ENCODE measurements at places on chromosomes 2 and 18.

GRCh38 chr2:168184681-168185513, 62.5 kb downstream of the STK39 start:
- no peak for DNase-seq

GRCh38 chr2:135954020-135954601, 31.3 kb downstream of the DARS1 start:
- DNase-seq: no peak

DNA sequence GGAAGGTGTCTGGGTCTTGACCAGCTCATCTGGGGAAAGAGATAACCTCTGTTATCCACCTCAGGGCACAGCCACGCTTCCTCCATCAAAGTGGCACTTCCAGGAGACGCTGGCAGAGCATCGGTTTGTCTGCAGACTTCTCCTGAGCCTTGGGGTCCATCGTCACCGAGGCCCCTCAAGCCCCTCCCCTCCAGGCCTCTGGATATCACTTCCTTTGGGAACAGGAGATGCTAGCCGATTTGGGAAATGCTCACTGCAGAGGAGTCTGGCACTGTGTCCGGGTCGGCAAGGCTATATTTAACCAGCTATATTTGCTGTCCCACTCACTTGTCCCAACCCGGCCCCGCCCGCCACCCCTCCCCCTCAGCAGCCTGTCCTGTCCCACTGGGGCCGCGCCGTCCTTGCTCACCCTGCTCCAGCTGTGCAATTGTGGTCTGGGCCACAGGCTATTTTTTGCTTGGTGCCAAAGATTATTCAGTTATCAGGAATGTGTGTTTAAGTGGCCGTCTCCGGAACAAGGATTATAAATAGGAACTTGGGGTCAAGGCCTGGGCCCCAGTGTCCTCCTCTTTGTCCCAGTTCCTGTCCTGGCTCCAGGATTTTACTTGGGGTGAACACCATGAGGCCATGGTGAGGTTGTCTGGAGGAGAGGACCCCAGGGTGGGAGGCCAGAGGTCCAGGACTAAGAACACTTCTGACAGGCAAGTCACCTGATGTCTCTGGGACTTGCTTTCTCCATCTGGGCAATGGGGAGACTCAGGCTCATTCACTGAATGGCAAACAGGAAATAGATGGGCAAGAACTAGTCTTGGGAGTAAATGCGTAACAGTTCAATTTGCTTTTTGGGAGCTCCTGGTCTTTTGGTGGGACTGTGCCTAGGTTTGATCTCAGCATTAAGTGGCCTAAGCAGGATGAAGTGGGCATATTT, 263.6 kb downstream of the DYSF start:
- no peak for DNase-seq

GRCh38 chr2:18149660-18150246, 271.3 kb downstream of the KCNS3 start:
- DNase-seq: no peak

DNA sequence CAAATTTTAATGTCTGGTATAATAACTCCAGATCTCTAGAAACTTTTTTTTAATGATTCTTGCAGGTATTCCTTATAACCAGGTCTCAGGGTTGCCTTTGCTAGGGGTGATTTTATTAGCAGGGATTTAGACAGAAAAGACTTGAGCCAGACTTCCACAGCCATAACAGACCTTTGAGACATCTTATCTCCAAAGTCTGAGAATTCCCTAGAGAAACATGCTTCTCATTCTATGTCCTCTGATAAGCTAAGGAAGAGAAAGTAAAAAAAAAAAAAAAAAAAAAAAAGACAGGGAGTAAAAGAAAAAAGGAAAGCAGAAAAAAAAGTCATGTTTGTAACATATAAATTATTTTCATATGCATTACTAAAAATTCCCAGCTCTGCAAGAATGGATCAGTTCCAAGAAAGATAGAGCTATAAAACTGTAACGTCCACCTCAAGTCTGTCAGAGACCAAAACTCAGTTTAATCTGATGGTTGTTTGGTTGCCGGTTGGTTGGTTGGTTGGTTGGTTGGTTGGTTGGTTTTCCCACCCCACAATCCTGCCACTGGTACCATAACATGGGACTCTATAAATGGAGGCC, 153.8 kb downstream of the COL6A3 start:
- DNase-seq: no peak

- no peak for DNase-seq
Measured at GRCh38 chr18:54739476-54739875, 88.8 kb upstream of the RAB27B start.

DNA sequence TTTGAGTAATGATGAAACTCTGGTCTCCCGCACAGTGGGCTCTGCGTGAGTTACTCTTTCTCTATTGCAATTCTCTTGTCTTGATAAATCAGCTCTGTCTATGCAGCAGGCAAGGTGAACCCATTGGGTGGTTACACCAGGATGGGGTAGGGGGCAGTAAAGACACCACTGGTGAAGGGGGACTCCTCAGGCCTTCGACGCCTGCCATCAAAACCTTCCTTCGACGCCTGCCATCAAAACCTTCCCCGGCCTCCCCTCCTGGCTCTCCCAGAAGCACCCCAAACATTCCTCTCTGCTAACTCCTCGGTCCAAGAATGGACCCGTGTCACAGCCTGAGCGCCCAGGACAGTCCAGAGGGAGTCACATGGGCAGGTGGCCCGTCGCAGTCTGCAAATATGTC, 4.8 kb upstream of the STARD7 start:
- DNase-seq: no peak

GRCh38 chr2:41990688-41991087, 57.1 kb upstream of the PKDCC start:
- DNase-seq: no peak

GRCh38 chr18:48779462-48779861, 171.3 kb downstream of the SMAD7 start:
- DNase-seq: no peak

- DNase-seq: no peak
Measured at GRCh38 chr18:5738526-5738925, 156.8 kb downstream of the TMEM200C start.

GRCh38 chr2:227443889-227444568, 27.9 kb upstream of the AGFG1 start:
- no peak for DNase-seq

DNA sequence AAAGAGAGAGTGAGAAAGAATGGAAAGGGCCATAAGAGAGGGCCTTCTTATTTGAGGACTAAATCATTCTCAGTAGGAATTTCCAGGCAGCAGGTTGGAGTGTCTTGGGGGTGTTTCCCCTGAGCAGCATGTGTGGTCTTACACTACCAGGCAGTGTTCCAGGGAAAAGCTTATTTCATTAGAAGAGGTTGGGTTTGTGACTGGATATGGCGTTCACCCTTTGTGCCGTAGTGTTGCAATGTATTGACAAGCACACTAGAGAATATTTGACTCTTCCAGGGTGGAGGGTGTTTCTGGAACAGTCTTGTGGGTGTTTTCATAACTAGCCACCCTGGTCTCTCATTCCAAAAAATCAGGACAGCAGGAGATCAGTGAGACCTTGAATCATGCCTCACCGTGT, 105.5 kb downstream of the NRP2 start:
- no peak for DNase-seq
